ENCODE measurements at places on chromosomes 7 and 10.

GRCh38 chr10:45235798-45236220 lies 79.6 kb downstream of the OR13A1 start:
- no peak for DNase-seq

DNA sequence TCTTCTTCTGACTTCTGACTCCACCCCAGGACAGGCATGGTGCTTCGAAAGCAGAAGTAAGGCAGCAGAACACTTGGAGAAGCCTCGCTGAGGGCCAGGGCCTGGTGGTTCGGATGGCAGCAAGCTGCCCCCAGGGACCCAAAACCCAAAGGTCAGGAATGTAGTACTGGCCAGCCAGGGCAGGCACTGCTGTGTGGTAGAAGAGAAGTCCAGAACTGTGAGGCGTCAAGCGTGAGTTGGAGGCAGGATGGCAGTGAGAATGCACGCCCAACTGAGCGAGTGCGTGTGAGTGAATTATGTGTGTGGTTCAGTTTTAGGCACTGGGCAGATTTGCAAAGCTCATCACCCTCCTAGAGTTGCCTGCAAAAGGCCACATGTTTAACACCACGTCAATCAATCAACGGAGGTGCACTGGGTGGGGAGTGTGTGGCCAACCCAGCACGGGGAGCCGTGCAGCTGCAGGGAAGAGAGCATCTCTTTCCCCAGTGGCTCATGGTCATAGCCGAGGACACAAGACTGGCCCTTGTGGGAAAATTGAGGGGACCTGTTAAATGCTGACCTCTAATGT lies 144.3 kb downstream of the KCNMA1 start:
- no peak for DNase-seq

GRCh38 chr7:129643550-129644170 lies 32.1 kb downstream of the NRF1 start:
- no peak for DNase-seq

DNA sequence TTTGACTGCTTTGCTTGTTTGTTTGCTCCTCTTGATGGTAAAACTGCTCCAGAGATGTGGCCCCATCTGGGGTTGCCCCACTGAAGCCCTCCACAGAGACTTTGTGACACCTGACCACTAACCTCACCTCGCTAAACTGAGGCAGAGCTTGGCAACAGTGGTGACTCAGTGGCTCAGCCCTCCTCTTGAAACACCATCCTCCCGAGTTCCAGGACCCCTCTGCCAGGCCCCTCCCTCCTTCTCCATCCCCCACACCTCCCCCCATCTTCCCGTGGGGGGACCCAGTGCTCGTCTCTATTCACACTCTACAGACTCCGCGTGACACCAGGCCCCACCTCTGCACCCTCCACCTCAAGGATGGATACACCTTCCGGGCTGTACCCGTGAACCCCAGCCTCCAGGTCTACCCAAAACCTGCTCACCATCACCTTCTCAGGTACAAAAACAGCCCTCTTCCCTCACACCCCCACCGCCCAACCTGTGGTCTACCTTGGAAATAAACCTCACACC lies 19.0 kb upstream of the RET start:
- DNase-seq = no peak

- peak; percentile 60 for DNase-seq
These were observed 118.2 kb downstream of the JAZF1 start for GRCh38 chr7:28062197-28062991.

DNA sequence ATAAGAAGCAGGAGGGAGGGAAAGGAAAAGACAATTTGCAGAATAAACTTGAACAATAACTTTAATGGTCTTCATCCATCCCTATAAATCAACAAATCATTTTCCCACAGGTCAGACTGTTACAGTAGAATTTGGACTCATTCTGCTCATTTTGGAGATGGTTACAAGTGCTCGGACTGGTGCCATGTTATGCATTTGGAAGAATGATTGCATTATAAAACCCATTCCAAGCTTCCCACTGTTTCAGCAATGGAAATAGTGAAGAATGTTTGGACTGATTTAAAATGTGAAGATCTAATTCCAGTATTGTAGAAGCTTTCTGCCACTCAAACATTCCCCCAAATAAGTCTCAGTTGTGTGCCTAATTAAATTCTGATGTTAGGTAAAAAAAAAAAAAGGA lies 99.7 kb upstream of the ZEB1 start:
- DNase-seq = no peak

DNA sequence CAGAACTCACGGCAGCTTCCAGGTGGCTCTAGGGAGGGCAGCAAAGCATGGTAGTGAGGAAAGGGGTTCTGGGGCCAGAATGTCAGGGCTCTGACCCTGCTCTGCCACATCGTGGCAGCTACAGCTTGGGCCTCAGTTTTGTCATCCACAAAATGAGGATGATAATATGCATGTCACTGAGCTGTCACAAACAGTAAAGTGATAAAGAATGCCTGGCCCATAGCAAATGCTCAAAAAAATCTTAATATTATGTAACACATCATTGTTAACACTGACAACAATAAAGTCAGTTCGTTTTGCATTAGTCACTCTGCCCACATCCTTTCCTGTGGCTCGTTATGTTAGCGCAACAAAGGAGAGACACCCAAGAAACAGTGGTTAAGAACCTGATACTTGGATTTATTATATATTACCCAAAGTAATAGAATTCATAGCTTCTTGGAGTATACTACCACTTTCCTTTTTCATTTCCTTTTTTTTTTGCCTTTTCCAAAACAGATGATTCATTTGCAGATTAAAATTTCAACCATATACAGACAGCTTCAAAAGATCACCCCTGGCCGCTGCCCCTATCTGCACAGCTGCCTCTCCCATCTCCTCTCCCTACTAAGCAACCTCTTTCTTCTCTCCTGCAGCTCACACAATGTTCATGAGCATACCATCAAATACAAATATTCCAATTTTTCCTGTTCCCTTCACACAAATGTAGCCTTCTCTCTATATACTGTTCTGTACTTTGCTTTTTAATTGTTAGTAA lies 45.5 kb upstream of the DDC start:
- no peak for DNase-seq

DNA sequence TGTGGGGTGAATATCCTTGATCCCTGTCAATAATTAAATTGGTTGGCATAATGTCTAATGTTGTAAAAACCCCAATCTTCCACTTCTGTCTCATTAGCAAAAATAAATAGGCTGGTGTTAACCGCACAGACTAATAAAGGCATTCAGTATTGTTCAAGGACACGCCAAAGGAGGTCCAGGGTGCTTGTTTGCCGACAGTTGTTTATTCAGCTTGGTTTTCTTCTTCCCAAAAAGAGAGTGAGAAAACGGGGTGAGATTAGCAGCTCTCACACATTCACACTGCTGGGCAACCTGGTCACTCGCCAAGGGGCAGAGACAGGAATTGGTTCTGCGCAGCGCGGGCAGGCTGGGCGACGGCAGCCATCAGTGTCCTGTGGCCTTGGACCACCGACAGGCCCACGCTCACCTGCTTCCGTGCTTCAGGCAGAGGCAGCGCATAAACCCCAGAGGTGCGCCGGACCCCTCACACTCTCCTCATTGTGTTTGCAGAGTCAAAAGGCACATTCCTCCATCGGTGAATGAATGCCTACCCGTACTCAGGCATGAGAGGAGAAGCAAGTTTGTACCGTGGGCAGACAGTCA lies 26.2 kb upstream of the LMBR1 start:
- no peak for DNase-seq

DNA sequence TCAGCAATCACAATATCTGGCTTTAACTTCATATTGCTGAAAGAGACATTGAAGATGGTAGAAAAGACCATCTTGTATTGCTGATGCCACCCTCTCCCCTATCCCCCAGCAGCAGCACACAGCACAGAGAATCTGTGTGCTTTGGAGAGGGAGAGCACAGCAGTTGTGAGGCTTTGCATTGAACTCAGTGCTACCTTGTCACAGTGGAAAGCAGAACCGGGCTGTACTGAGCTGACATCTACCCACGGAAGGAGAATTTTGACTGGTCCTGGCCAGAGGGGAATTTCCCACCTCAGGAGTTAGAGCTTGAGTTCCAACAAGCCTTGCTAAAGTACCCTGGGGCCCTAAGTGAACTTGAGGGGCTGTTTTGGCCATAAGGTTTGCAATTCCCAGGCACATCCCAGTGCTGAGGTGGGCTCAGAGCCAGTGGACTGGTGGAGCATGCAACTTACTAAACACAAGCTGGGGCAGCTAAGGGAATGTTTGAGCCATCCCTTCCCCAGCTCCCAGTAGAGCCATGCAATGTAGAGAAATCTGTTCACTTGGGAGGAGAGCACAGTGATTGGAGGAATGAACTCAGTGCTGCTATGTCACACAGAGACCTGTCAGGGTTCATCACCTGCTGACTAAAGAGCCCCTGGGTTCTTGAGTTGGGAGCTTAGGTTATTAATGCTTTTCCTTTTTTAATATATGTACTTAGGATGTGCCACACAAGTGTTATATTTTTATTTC lies 62.1 kb downstream of the OR13A1 start:
- no peak for DNase-seq

DNA sequence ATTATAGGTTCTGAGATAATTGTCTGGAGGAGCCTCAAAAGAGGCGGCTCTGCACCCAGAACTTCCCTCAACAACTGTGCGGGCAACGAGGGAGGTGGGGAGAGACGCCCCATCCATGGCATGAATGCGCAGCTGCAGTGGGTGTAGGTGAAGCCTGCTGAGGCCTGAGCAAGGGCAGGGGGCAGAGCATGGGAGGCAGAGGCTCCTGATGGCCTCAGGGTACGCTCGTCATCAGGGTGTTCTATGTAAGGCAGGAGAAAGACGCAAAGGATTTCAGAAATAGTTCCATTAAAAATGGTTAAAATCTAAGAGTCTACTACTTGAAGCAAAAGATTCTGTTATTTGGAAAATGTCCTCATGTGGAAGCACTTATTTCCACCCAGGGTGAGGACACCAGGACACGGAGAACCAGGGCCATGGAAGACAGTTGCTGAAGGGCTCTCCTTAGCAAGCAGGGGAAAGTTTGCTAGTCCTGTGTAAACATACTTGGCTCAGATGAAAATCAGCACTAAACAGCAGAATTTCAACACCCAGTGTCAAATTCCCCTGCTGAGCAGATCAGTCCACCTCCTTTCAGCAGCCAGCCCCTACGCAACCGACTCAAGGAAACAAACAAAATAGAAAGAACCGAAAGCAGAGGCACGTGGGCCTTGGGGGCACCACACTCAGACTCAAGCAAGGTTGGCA lies 18.9 kb downstream of the INSIG1 start:
- no peak for DNase-seq

DNA sequence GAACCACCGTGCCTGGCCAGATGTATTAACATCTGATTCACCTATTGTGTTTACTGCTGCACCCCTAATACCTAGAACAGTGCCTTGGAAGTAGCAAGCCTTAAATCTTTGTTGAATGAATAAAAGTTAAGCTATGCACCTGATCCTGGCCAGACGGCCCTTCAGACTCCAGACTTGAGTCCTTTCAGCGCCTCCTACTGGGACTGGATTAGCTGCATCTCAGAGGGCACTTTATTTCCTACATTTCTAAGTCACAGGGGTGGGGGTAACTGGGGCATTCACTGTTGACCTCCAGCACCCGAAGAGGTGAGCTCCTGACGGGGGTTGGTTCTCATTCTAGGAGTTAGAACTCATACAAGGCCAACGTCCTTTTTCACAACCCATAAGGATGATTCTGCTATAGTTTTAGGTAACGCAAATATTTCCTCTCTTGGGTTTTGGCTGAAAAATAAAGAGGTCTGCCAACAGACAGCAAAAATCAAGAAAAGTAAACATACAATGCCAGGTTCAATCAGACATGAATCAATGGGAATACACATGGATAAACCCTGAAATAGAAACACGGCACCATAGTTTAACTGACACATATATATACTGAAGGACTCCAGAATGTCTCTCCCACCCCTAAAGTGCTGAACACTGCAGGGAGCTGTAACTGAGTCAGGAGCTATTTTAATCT lies 48.0 kb upstream of the DLG5 start:
- no peak for DNase-seq

GRCh38 chr10:124693396-124693795 lies 50.8 kb downstream of the FAM53B start:
- no peak for DNase-seq

DNA sequence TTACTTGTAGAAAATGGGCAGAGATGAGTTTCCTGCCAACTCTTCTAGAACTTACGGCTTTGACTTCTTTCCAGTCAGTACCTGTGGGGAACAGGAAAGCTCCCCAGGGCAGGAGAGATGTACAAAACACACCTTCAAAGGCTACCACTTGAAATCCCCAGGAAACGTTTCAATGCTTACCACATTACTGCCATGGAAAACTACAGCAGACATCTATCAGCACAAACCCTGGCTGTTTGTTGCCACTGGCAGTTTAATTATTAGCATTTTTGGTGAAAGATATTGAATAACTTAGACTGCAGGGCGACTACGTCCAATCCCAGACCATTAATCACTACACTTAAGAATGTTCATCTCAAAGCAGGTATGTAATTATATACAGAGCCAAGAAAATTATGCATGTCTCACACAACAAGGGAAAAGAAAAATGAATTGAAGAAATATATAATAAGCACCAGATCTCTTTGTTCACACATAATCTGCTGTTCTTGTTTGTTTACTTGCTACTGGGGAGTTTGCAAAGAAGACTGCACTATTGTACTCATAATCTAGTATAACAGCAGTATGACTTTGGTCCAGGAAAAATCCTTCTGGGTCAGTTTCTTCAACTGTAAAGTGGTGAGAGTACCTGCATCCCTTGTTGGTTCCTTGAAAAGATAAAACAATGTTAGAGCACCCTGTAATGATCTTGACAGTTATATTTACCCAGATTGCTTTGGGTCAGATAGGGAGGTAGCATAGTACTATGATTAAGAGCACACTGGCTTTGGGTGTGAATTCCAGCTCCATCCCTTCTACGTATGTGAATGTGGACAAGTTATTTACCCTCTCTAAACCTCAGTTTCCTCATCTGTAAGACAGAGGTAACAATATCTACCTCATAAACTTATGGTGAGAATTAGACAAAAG lies 138.3 kb downstream of the DOCK4 start:
- no peak for DNase-seq

DNA sequence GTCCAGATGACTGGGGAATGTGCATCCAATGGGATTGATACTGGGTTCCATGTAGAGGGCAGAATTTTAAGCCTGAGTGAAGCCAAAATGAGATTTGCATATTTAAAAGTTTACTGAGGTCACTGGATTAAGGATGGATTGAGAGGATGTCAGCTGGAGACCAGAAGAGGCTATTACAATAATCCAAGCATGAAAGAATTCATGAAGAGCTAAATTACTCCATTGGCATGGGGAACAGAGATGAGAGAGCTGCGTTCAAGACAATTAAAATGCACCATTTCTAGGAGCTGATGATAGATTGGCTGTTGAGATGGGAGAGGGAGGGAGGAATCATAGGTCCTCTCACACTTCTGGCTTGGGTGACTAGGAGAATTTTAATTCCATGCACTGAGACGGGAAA lies 158.5 kb downstream of the JCAD start:
- DNase-seq = no peak

- DNase-seq = no peak
These were observed 203.1 kb upstream of the PCLO start for GRCh38 chr7:83365746-83366145.

DNA sequence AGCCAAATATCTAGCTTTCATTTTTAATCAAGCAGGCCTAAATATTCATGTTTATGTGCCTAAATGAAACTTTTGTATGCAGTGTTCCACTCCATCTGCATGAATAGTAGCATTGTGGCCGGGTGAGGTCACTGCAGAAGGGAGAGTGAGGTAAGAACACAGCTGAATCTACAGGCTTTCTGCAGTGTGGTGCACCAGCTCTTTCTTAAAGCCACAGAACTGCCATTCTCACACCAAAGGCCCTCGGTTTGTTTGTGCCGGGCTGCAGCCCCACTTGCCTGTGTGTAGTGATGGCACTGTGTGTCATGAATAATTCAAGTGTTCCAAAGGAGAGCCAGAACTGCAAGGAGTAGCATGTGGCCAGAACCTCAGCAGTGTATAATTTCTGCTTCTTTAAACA lies 204.1 kb downstream of the TRIL start:
- DNase-seq = no peak
